HFF-Myc (cell line): ENCODE measurements at places on chromosomes 13 and 19.

GRCh38 chr13:49585220-49586157 is at the start of gene RCBTB1:
Gene RCBTB1, minus strand, starts transcription at chr13:49585558. Its CDS starts 18,279 bp downstream, at chr13:49567279.
- DNase-seq: no peak

GRCh38 chr19:56312787-56313657 is 1.6 kb downstream of the ZSCAN5A start:
- DNase-seq: no peak

- no peak for DNase-seq
These were observed 3.5 kb upstream of the ZNF358 start for GRCh38 chr19:7512400-7512851.

GRCh38 chr13:110115591-110115990 is 191.4 kb downstream of the COL4A1 start:
- no peak for DNase-seq

- DNase-seq: no peak
These were observed 628 bp downstream of the MRPL34 start for GRCh38 chr19:17306285-17306714.

GRCh38 chr13:19834704-19835103 is 28.7 kb downstream of the ZMYM5 start:
- no peak for DNase-seq

- no peak for DNase-seq
These were observed 373.0 kb upstream of the SLITRK1 start for GRCh38 chr13:84255226-84255797.

GRCh38 chr19:10567656-10568055 is 1.1 kb downstream of the CDKN2D start:
- no peak for DNase-seq
